ENCODE measurements at places on chromosomes 7 and 10.

DNA sequence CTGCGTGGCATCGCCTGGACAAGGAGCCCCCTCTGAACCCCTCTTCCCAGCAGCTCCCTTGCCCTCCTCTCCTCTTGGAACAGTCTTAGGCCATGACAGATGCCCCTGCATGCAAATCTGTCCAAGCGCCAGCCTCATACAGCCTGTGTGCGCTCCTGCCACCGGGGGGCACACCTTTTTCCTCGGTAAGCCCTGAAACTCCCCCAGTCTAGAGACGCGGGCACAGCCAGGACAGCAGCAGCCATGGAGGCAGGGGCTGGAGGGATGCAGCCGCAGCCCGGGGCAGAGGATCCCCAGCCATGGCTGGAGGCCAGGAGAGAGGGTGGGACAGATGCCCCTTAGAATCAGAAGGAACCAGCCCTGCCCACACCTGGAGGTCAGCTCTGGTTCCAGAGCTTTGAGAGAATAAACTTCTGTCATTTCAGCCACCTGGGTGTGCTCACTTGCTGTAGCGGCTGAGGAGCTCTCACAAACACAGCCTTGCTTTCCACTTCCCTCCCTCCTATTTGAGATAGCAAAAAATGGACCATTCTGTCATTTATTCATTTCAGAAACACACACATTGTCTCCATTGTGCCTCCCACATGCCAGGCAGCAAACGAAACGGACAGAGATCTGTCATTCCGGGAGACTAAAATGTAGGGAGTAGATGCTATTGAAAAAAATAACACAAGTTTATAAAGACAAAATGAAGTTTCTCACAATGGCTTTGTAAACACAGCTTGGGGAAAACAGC, 241.5 kb downstream of the WDR37 start:
- DNase-seq, result peak; percentile 7

GRCh38 chr10:6558759-6559461, 21.2 kb downstream of the PRKCQ start:
- DNase-seq, result no peak

GRCh38 chr10:80163741-80164341, 31.3 kb downstream of the PLAC9 start:
- no peak for DNase-seq

- DNase-seq, result no peak
Observed at GRCh38 chr7:50155755-50156154, 62.7 kb upstream of the ZPBP start.

GRCh38 chr10:31071232-31072005, 39.8 kb upstream of the ZNF438 start:
- no peak for DNase-seq

GRCh38 chr10:92816091-92816531, 32.2 kb upstream of the EXOC6 start:
- DNase-seq, result no peak

GRCh38 chr7:142884286-142884640, 1.3 kb downstream of the TRPV6 start:
- no peak for DNase-seq

DNA sequence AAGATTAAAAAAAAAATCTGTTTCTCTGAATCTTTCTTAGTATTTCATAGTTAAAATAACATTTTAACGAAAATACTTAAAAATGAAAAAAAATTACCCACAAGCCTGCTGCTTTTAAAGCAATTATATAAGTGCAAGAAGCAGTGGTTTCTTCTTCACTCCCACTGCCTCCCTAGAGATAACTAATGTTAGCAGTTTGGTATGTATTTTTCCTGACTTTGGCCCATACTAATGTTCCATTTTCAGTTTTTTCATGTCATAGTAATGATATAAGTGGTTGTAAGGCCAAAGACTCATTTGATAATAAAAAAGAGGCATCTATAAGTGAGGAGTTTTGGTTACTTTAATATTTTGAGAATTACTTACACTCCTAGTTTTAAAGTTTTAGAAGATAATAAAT, 24.3 kb upstream of the LAMB1 start:
- DNase-seq, result no peak

DNA sequence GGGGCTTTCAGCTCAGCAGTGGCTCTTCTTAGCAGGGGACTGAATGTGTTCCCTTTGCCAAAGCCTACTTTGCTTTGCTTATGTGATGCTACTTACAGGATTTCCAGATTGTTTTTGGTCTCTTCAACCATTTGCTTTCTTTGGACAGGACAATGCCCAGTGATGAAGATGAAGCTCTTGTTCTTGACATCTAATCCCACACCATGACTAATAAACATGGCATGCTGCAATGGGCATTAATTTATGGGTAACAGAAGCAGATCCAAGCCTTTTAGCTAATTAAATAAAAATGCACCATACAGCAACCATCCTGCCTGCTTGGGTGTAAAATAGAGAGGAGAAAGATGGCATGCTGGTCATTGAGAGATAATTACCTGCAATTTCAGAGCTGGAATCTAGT, 175.5 kb upstream of the ITGB1 start:
- DNase-seq, result no peak

DNA sequence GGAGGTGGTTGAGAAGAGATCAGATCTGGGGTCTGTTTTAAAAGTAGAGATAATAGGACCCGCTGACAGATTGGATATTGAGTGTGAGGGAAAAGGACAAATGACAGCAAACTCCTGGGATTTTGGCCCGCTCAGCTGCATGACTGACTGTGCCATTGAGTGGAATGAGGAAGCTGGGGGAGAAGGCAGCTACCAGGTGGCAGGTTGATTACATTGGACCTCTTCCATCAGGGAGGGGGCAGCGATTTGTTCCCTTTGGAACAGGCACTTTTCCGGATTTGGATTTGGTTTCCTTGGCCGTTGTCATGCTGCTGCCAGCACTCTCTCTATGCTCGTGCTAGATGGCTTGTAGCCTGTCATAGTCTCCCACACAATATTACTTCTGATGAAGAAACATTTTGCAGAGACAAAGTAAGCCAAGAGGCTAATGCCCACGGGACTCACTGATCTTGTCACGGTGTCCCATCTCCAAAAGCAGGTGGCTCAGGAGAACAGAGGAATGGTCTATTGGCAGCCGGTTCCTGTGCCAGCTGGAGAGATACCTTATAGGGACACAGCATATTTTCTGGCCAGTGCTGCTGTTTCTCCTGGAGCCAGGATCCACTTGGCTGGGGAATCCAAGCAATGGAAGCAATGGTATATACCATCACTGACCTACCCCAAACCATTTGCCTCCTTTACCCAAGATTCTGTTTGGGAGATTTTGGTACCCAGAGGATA, 69.1 kb upstream of the WAC start:
- DNase-seq, result no peak

GRCh38 chr7:120332433-120332832, 59.5 kb downstream of the KCND2 start:
- DNase-seq, result no peak

DNA sequence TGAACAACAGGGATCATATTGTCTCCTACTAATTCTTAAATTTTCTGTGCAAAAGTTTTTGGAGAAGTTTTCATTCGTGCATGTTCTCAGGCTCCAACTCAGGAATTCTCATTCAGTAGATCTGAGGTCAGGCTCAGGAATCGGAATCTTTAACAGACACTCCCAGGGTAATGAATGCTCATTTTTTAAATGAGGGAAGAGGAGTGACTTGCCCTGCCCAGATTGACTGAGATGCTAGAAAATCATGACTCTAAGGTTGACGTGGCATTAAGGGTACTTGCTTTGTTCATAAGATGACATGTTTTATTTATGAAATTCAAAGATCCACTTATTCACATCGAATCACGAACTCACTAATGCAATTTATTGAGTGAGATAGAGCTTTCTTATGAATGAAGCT, 196.6 kb upstream of the NPVF start:
- DNase-seq, result no peak

GRCh38 chr10:130763491-130763890, 548.0 kb downstream of the TCERG1L start:
- DNase-seq, result no peak

GRCh38 chr7:95737828-95738505, 34.4 kb upstream of the DYNC1I1 start:
- DNase-seq, result no peak

- no peak for DNase-seq
Observed at GRCh38 chr7:121510302-121510701, 114.2 kb upstream of the FAM3C start.

GRCh38 chr7:119028736-119029135, 804.2 kb downstream of the ANKRD7 start:
- no peak for DNase-seq

GRCh38 chr10:101839416-101840063, 4.1 kb downstream of the KCNIP2 start:
- DNase-seq, result peak; percentile 56

DNA sequence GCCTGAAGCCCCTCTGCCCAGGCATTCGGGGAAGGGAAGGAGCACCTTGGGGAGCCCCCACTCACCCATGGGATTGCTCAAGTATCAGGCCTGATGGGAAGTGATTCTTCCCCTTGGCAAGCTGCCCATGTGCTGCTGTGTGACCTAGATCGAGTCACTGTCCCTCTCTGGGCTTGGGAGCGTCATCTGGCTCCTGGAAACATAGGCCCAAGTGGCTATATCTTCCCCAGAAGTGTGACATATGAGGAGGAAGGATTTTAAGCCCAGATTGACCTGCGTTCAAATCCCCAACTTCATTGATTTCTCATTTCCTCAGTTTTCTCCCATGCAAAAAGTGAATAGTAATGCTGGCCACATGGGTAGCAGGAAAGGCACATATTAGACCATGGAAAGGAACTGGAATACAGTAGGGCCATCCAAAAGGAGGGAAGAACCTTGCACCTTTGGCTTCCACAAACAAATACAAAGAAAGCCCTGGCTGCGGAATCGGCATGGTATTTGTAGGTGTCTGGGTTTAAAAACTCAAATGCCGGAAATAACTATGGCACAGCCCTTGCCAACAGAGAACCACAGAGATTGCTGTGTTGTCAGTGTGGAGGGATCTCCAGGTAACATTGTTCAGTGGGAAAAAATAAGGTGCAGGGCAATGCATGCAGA, 169.5 kb upstream of the ZMIZ1 start:
- no peak for DNase-seq

DNA sequence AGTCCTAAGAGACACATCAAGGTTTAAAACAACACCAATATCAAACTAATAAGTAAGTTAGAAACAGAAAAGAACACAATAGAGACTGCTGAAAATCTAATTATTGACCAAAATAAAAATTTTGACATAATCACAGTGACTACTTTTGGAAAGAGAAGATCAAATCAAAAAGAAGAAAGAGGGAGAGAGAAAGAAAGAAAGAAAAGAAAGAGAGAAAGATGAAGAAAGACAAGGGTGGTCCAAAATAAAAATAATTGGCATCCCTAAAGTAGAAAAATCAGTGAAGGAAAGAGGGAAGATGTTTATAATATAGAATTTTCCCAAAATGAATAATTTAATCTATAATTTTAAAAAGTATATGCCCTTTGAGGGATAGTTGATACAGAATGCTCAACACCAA, 118.8 kb upstream of the VIPR2 start:
- no peak for DNase-seq

- DNase-seq, result no peak
Observed at GRCh38 chr7:140915935-140916555, 8.7 kb downstream of the BRAF start.

- DNase-seq, result no peak
Observed at GRCh38 chr7:11858622-11859302, 26.8 kb upstream of the THSD7A start.

DNA sequence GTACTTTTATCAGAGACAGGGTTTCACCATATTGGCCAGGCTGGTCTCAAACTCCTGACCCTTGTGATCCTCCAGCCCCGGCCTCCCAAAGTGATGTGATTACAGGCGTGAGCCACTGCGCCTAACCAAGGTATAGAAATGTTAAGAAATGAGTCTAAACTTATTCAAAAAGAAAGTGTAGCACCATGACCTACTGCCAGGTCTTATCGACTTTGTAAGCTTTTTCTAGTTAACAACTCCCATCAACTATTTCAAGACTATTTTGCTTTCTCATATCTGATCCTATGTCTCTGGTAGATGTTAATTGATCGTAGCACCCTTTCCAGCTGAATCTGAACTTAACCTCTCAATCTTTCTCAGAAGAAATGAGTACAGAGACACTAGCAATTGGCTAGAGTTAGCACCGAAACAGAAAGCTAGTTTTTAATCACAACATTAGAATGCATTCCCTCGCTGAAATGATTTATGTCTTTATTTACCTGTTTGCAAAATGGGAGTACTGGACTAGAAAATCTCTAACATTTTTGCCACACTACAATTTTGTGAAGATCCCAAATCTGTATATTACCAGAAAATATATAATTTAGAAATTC, 114.0 kb upstream of the HGF start:
- DNase-seq, result no peak

GRCh38 chr10:15369256-15370211, 1.6 kb downstream of the FAM171A1 start:
- DNase-seq, result peak; percentile 11

DNA sequence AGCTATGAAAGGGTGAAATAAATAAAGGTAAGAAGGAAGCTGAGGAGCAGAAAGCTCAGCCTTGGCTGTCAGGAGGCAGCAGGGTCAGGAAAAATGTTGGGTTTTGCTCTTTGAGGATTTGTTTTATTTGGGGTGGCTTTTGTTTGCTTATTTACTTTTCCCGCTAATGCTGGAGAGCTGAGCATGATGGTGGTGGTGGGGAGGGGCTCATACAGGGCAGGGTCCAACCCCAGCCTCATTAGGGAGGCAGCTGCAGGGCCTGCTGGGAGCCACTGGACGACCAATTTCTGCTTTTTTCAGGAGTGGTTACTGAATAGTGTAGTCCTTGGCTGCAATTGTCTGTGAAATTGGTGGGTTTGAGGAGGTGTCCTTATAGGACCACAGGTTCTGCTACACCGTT, 36.3 kb downstream of the CCM2 start:
- no peak for DNase-seq

DNA sequence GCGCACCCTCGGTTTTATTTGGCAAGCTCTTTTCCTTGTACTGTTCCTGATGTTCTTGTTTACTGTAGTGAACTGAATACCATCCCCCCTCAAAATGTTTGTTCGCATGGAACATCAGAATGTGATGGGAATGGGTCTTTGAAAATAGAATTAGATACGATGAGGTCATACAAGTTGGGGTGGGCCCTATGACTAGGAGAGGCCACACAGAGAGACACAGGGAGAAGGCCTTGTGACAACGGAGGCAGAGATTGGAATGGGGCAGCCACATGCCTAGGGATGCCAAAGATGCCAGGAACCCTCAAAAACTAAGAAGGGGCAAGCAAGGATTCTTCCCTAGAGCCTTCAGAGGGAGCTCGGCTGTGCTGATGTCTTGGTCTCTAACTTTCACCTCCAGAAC, 123.6 kb downstream of the FAM204A start:
- no peak for DNase-seq

- no peak for DNase-seq
Observed at GRCh38 chr7:55641811-55642210, 69.5 kb upstream of the VOPP1 start.

All from cardiac muscle cell (in vitro differentiated cells and primary cell).